Activated CD4-positive, alpha-beta T cell treated with anti-CD3 and anti-CD28 coated beads, Interleukin-2, amount 10 ng/mL, durations not matched to agents 24 days and 14 days (primary cell): ENCODE measurements at places on chromosomes 11 and 22. TPM values are rescaled to one million over a fixed set of nuclear protein-coding genes. Genes with fewer than 3 reads are reported as not detected.
A peak's percentile ranks its signal among the peaks of the same experiment; 100 is the strongest.

DNA sequence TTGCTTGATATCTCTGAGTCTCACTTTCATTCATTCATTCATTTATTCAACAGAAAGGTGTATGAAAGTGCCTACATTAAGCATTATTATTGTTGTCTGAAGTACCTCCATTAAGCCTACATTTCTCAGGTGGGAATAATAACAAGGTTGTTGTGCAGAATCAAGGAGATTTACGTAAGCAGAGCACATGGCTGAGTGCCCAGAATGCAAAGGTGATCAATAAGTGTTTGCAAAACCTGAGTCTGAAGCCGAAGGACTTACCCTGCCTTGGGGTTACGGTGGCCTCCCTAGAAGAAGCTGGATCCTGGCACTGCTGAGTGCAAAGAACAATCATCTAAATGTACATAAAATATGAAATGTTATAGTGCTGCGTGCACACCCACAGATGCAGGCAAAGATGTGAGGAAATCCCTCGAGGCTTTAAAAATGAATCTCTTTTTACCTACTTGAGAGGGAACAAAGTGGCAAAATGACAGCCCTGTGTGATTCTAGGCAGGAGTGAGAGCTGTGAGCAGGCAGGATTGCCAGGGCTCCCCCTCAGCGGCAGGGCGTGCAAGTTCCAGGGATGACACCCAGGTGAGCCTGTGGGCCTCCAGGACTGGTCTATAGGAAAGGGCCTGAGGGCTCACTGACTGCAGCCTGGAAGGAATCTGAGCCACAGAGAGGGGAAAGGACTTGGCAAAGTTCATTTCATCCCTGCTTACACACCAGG lies 133.1 kb upstream of the TBCEL start:
- no peak for DNase-seq

SYT12 gene
- total RNA-seq, result not detected in 2 replicates

TEX54 gene
- total RNA-seq, result 0.79 and 2.0 TPM in 2 replicates

SLCO2B1 gene
- not detected in 2 replicates for total RNA-seq

MS4A3 gene
- not detected in 2 replicates for total RNA-seq

GRCh38 chr11:113871336-113871735 lies 4.0 kb downstream of the USP28 start:
- DNase-seq, result no peak

TRIM51 gene
- total RNA-seq, result not detected in 2 replicates

HEPHL1 gene
- total RNA-seq, result not detected in 2 replicates

MMP3 gene
- not detected in 2 replicates for total RNA-seq

PTGDR2 gene
- 0.14 and 0.19 TPM in 2 replicates for total RNA-seq

- no peak for DNase-seq
Observed at GRCh38 chr22:25019427-25020184, 67.1 kb downstream of the KIAA1671 start.

- peak; percentile 81 for DNase-seq
Observed at GRCh38 chr22:44024288-44024921, at the start of gene PARVB. Gene PARVB, plus strand, starts transcription at chr22:44024302. Its CDS starts 38 bp downstream, at chr22:44024340.

SMTNL1 gene
- not detected in 2 replicates for total RNA-seq

FGF3 gene
- total RNA-seq, result not detected in 2 replicates

DNA sequence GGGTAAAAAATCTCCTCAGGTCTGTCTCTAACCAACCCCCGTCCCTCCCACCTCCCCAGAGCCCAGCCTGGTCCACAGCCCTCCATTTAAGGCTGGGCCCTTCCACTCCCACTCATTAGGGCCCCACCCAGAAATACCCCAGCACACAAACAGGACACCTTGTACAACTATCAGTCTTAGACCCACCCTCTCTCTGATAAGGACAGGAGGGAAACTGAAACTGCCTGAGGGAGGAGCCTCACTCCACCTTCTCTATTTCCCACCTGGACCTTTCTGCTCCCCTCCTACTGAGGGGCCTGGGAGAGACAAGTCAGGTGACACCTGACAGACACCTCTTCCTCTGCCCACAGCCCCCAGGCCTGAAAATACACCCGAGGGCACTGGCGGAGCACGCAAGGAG lies 90.2 kb downstream of the PLEKHA7 start:
- no peak for DNase-seq

DNA sequence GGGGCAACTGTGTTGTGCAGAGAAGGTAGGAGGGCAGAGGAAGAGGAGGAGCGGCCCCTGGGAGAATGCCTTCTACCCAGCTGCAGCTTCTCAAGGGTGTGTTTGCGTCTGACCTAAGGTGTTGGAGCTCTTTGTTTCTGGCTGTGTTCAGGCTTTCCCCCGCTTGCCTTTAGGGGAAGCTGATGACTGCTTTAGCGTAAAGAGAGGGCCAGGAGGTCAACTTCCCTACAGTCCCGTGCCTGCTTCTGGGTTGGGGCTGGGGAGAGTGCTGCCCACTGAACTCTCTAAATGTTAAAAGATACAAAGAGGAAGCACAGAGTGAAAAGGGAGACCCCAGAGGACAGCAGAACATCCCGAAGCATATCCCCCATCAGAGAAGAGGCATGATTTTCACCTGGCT lies 99.2 kb downstream of the PTPRJ start:
- DNase-seq, result no peak

- DNase-seq, result peak; percentile 72
Observed at GRCh38 chr11:71580057-71581003, 2.3 kb downstream of the KRTAP5-11 start.

RAG2 gene
- total RNA-seq, result not detected in 2 replicates

- no peak for DNase-seq
Observed at GRCh38 chr22:49943405-49943765, 17.2 kb upstream of the PIM3 start.

UCP3 gene
- 2.9 and 3.6 TPM in 2 replicates for total RNA-seq

GRCh38 chr22:36155702-36156101 lies 4.9 kb downstream of the APOL3 start:
- no peak for DNase-seq

GRCh38 chr11:68983801-68984200 lies 3.0 kb upstream of the MRGPRD start:
- DNase-seq, result no peak

DNA sequence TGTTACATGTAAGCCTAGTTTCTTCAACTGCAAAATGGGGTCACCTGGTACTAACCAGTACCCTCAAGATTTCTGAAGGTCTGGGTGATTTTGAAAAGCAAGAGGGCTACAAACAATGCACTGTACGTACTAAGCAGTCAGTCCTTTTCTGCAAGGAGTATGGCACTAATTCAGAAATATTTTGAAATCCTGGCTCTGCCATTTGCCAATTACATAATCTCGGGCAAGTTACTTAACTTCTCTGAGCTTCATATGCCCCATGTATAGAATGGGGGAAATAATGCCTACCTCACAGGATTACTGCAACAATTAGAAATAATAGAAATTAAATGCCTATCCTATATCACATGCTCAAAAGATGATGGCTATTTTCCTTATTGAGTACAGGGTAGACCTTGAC lies 60.7 kb upstream of the CCDC89 start:
- no peak for DNase-seq

GRCh38 chr11:45365961-45366618 lies 79.9 kb upstream of the SYT13 start:
- no peak for DNase-seq

GRCh38 chr11:78961937-78962701 lies 387.5 kb upstream of the NARS2 start:
- DNase-seq, result no peak

DNA sequence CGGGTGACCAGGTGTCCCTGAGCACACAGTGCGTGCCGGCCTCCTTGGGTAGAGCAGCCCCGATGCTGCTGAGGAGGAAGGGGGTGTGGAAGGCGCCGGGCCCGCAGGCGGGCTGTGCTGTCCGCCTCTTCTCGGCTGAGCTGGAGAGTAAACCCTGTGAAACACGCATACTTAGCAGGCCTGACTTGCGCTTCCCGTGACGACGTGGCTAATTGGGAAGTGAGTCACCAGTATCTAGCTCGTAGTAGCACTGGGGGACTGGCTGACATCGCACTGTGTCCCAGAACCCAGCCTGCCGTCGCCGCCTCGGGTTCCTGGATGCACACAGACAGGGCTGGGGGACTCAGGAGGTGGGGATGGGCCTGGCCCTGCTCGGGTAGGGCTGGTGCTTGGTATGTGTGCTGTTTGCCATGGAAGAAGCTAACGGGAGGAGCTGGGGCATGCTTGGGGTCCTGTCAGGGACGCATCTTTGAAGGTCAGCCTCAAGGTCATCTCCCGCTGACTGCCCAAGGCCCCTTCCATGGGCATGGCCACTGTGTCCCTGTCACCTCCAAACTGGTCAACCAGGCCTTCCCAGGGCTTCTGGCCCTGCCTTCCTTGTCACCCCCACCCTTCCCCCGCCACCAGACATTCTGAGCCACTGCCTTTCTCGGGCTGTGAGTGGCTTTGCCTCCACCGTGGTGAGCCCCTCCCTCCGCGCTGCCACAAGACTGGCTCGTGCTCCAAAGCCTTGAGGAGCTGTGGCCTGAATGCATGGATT lies 1327.0 kb downstream of the BRD1 start:
- no peak for DNase-seq

TENM4 gene
- not detected in 2 replicates for total RNA-seq

DNA sequence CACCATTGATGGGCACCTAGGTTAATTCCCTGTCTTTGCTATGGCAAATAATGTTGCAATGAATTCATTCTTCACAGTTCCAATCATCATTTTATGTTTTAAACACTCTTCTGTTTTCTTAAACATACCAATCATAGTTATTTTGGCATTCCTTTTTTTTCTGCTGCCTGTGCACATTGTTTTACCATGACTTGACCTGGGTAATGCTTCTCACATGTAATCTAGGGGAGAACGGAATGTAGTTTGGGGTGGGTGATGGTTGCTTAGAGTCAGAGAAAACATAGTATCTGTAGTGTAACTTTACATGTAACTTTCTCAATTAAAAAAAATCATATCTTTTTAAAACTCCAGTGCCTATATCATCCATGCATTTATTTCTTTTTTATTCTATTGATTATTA lies 1945.3 kb upstream of the RAG2 start:
- no peak for DNase-seq

TSSC4 gene
- total RNA-seq, result 61.8 and 62.9 TPM in 2 replicates

DNA sequence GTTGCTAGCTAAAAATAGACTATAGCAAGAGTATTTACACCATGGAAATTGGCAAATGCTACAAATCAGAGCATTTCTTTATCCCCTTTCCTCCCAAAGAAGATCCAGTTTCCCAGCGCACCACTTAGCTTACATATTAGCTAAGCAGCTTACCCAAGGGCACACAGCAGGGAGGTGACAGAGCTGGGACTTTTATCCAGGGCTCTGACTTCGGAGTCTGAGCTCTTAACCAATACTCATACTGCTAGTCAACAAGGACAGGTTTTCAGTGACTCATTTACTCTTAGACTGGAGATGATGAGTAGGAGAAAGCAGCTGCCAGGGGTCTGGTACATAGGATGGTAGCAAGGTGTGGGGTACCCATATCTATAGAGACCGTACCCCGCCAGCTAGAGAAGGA lies 38.4 kb downstream of the NAV2 start:
- no peak for DNase-seq

DNA sequence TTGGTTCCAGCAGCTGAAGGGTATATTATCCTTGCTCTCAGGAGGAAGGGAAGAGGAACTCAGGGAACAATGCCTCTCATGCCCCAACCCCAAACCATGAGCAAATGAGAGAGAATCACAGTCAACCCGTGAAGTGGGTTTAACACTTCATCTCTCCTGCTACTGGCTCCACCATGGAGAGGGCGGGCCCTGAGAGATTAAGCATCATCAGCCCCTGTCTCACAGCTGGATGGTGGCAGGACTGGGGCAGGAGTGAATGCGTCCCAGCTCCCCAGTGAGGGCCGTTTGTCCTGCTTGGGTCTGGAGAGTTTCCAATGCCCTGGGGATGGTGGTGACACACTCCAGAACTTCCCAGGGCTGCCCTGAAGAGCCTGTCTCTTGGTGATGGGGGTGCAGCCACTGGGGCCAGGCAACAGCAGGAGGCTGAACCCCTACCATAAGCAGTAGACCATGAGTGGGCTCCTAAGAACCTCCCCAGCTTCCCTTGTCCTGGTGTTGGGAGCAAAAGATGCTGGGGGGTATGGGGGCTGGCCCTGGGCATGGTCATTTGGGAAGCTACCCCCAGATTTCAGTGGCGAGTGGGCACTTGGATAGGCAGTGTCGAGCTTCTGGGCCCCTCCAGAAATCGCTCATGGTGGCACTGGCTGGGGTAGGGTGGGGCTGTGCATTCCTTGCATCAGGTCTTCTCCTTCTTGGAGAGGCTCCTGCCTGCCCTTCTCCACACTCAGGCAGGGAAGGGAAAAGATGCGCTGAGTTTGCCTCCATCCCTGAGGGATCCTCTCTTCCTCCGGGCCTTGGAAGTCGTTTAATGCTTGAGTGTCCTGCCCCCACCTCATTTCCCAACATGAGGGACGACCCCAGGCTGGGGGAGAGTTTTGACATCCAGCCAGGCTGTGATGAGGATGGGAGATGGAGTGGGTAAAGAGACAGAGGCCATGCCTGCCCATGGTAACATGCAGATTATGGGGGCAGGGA lies 157.5 kb downstream of the ST3GAL4 start:
- no peak for DNase-seq

DNA sequence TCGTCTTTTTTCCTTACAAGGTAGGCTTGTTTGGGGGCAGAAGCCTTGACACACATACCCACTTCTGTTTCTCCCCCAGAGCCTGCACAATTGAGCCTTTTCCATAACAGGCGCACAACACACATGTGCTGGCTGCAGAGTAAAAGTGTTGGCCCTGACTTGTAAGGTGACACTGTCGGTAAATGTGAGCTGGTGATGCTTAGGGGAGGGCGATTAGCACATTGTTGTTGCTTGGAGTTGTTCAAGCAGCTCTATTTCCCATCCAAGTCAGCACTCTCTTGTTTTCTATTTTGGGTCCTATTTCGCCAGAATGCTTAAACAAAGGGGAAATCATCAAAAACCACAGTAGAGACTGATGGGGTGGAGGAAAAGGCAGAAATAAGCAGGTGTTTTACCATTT lies 51.9 kb upstream of the PTPRJ start:
- DNase-seq, result no peak

- DNase-seq, result no peak
Observed at GRCh38 chr22:31122532-31123291, at the start of gene INPP5J. Gene INPP5J, plus strand, starts transcription at chr22:31122966. Its CDS starts 49 bp downstream, at chr22:31123015.

NLRP10 gene
- total RNA-seq, result not detected in 2 replicates

HDHD5 gene
- 47.4 and 49.5 TPM in 2 replicates for total RNA-seq

GRAP2 gene
- total RNA-seq, result 34.4 and 38.4 TPM in 2 replicates

DNA sequence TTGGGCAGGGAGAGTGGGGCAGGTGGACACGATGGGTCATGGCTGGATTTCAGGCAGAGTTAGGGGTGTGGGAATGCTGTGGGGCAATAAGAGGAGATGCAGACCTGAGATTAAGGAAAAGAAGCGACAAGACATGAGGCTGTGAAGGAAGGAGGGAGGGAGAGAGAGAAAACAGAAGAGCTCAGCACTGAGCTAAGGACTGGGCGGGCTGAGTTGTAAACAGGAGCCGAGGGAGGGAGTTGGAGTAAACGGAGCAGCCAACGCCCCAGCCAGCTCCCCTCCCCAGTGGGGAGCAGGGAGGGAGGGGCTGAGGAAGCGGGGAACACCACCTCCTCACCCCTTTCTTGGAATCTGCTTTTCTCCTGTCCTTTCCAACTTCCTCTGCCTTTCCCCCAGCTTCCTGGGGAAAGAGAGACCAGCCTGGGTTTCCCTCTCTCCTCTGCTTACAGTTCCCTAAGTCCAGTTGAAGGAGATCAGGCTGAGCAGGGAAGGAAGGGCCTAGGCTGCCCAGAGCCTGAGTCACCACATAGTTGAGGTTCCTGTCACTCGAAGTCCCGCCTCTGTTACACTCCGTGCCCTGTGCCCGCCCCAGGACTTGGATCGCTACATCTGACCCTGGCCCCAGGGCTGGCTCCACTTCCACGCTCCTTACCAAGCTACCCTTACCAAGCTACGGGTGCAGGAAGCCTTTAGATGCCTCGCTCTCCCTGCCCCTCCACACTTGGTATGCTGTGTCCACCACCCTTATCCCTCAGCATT lies 6.7 kb upstream of the AHNAK start:
- peak; percentile 91 for DNase-seq
